Right atrium auricular region (tissue), 2 donors: ENCODE measurements at places on chromosomes 6 and 20. TPM values are rescaled to one million over a fixed set of nuclear protein-coding genes. Genes with fewer than 3 reads are reported as not detected.

BMP6 gene
- total RNA-seq, result 10.4 TPM

PKHD1 gene
- total RNA-seq, result not detected

BNIP5 gene
- total RNA-seq, result not detected

DNA sequence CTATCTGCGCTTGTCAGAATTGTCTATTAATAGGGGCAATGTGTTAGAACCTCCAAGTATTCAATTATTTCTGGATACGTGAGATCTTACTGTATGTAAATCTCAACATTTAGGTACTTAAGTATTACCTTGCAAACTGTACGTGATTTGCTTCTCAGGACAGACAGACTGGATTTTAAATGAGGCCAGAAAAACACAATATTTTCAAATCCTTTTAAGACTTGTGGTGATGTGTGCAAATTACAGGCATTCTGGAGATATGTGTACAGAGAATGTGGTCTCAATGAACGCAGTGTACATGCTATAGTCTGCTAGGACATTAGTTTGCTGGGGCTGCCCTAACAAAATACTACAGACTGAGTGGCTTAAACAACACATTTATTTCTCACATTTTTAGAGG, 16.9 kb downstream of the CCR6 start:
- no peak for DNase-seq

- DNase-seq, result no peak
Observed at GRCh38 chr6:158663625-158664165, 13.8 kb downstream of the SYTL3 start.

- DNase-seq, result no peak
Observed at GRCh38 chr20:61459705-61460104, 207.6 kb downstream of the CDH4 start.

DNA sequence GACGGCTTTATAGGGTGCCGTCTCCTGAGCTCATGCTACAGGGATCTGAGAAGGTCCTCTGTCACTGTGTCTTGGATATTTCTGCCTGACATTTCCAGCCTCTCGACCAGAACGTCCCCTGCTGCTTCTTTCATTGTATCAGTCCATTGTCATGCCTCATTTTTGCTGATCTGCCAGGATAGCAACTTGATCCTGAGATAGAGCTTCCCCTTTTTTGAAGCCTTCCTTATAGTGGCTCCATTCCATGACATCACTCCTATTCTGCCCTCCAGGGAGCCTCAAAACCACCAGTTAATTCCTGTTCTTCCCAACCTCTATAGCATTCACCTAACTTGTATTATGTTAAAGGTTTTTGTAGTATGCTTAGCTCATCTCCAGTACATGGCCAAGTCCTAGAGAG, 431.8 kb upstream of the NOX3 start:
- no peak for DNase-seq

DNA sequence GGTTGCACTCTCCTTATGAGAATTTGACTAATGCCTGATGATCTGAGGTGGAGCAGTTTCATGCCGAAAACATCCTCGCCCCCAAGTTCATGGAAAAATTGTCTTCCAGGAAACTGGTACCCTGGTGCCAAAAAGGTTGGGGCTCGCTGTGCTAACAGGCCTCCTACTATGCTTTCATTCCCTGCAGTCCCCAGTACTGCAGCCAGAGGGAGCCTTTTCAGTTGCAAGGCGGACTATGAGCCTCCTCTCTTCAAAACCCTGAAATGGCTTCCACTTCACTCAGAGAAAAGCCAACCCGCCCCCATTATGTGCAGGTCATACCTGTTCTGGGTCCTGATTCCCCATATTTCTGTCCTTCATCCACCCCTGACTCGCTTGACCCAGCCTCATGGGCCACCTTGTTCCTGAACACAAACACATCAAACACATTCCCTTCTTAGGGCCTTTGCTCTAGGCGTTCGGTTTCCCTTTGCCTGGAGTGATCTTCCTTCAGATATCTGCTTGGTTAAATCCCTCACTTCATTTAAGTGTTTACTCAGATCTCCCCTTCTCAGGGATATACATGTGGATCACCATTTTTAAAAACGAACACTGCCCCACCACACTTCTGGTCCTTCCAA, 173.7 kb downstream of the PHACTR1 start:
- DNase-seq, result no peak

- DNase-seq, result no peak
Observed at GRCh38 chr6:126620719-126621118, 280.8 kb downstream of the CENPW start.

- no peak for DNase-seq
Observed at GRCh38 chr20:20370094-20370575, 2.2 kb downstream of the INSM1 start.

GRCh38 chr6:158041788-158042187, 60.1 kb downstream of the SYNJ2 start:
- DNase-seq, result no peak

DNA sequence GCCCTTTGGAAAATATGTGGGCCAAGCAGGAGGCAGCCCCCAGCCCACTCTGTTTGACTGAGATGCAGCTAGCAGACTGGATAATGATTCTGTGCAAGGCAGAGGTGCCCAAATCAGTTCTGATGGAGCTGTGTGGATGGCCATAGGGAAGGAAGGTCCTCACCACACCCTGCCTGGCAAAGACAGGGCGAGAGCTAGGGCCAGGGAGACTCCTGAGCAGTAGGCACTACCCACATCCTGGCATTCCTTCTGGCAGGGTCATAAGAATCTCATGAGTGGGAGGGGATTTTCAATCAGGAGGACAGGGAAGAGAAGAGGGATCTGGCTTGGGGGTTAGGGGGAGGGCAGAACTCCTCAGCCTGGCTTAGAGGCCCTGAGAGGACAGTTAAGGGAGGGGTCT, 18.6 kb upstream of the TREM2 start:
- peak; percentile 43 for DNase-seq
